A549 treated with CpdA at 1 μM for 4 hours (cell line): ENCODE measurements at places on chromosomes 7 and 10. TPM values are rescaled to one million over a fixed set of nuclear protein-coding genes. Genes with fewer than 3 reads are reported as not detected.

CFTR gene
- 0.06 to 0.13 TPM in 2 of 5 replicates, not detected in the others for total RNA-seq

TNRC18 gene
- 35.0 to 47.7 TPM (median 43.9 TPM) in 5 replicates for total RNA-seq

CCL26 gene
- total RNA-seq = 7.6 to 14.5 TPM (median 8.5 TPM) in 5 replicates

PSPH gene
- total RNA-seq = 26.1 to 33.1 TPM (median 28.6 TPM) in 5 replicates

CYP2C19 gene
- total RNA-seq = 0.02 TPM in 1 of 5 replicates, not detected in the others

ERCC6 gene
- 5.3 to 7.5 TPM (median 5.3 TPM) in 5 replicates for total RNA-seq

DGKB gene
- total RNA-seq = not detected in 5 replicates

C10orf67 gene
- 0.05 to 0.22 TPM (median 0.10 TPM) in 3 of 5 replicates, not detected in the others for total RNA-seq

CADPS2 gene
- 0.04 to 0.19 TPM (median 0.07 TPM) in 5 replicates for total RNA-seq

GATAD1 gene
- 18.2 to 21.3 TPM (median 19.8 TPM) in 5 replicates for total RNA-seq
